Left lobe of liver (tissue), 2 donors: ENCODE measurements at places on chromosomes 4 and X. TPM values are rescaled to one million over a fixed set of nuclear protein-coding genes. Genes with fewer than 3 reads are reported as not detected.

- no peak for DNase-seq
These were observed 68.9 kb downstream of the COL25A1 start for GRCh38 chr4:109233570-109233969.

DNA sequence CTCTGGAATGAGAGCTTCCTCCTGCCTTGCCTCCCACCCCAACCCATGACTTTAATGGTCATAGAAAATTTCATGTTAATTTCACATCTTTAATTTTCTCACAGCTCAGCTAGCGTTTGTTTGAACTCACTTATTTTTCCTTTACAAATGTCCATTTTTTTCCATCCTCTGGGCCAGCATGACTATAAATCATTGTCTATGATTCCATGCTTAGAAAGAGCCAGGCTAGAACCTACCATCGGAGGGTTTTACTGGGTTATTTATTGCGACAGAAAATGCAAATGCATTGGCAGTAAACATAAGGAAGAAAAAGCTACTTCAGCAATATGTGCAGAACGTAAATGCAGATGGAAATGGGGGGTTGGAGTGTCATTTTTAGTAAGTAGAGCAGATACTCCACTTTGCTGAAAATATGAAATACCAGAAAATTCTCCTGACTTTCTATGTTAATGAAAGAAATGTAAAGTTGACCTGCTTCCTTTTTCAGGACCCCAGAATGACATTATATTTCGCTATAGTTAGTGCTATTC is 37.1 kb downstream of the LGI2 start:
- DNase-seq, result no peak

DNA sequence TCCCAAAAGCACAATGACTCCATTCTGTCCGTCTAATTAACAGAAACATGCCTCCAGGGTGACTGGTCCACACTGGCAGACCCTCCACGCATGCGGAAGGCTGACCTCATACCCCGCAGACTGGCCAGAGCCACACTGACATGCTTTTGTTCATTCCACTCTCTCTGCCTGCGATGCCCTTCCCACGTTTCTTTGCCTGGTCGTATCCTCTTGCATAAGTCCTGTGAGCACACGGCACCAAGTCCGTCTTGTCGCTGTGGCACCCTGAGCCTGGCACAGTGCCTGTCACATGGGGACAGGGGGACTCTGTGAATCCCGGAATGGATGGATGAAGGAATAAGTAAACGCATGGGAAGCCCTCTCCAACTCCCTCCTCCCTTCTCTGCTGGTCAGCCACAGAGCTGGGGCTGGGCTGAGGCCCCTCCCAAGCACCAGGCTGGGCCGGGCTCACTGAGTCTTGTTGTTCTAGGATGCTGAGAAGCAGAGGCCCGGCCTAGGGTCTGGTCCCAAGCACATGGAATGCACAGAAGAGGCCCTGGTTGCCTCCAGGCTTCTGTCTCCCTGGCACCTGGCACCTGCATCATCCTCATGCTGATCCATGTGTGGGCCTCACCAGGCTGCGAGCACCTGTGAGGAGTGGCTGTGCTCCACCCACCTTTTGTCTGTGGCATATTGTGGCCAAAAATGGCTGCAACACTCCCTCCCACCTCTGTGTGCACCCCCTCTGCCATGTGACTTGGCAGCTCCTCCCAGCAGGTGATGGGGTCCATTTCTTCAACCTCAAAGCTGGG is 38.9 kb upstream of the C4orf50 start:
- no peak for DNase-seq

DNA sequence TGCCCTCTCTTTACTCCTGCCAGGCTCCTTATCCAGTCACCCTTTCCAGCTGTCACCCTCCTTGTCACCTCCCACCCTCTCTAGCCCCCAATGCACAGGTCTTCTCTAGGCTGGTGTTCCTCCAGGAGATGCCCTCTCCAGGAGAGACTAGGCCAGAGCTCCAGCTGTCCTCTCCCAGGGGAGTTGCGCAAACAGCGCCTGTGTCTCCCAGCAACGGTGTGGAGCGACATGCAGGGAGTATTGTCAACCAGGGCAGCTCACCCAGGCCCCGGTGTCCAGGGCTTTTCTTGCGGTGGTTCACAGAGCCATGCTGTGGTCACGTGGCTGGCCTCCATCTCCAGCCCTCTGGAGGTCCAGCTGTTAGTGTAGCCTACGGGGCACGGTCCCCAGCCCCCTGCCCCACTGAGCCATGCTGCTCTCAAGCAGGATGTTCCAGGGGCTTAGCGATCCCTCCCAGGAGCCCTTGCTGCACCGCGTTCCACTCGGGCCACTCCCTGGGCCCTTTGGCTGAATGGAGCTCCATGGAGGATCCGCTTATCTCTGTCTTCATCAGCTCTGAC is 34.8 kb downstream of the CCNQ start:
- no peak for DNase-seq

Gene FAM3A
- 35.3 TPM for total RNA-seq

Gene SLC6A8
- 3.2 TPM for total RNA-seq

Gene GYPE
- not detected for total RNA-seq

- no peak for DNase-seq
These were observed 345.7 kb downstream of the ARHGAP10 start for GRCh38 chr4:148077581-148077980.

- DNase-seq, result no peak
These were observed 21.0 kb upstream of the RASGEF1B start for GRCh38 chr4:81492606-81493230.

GRCh38 chr4:151908734-151909497 is 148.1 kb upstream of the GATB start:
- DNase-seq, result no peak

Gene JADE3
- 8.5 TPM for total RNA-seq

DNA sequence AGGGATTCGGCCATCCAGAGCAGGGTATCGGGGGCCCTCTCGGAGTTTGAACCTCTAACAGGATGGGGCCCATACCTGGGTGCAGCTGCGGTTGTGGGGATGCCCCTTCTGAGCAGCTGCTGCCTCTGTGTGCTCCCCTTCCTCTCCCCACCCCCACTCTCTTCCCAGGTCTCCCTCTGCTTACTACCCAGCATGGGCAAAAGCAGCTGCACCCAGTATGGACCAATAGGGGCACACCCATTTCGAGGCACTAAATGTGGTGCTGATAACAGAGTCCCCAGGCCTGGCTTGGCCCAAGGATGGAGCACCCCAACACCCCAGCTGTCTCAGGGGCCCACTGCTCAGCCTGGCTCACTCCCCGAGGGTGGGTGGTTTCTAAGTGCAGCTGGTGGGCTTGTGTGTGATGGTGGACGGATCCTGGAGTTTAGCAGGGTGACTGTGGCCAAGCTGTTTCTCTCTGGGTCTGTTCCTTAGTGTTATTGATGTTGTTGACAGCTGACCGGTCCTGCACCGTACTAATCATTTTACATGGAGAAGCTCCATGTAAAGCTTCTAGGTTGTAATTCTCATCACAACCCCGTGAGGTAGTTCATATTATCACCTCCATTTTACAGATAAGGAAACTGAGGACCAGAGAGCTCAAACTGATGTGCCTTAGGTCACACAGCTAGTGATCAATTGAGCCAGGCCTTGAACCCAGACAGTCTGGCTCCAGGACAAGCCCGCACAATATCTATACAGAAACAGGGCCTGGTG is 13.1 kb upstream of the KIAA0232 start:
- DNase-seq, result no peak

DNA sequence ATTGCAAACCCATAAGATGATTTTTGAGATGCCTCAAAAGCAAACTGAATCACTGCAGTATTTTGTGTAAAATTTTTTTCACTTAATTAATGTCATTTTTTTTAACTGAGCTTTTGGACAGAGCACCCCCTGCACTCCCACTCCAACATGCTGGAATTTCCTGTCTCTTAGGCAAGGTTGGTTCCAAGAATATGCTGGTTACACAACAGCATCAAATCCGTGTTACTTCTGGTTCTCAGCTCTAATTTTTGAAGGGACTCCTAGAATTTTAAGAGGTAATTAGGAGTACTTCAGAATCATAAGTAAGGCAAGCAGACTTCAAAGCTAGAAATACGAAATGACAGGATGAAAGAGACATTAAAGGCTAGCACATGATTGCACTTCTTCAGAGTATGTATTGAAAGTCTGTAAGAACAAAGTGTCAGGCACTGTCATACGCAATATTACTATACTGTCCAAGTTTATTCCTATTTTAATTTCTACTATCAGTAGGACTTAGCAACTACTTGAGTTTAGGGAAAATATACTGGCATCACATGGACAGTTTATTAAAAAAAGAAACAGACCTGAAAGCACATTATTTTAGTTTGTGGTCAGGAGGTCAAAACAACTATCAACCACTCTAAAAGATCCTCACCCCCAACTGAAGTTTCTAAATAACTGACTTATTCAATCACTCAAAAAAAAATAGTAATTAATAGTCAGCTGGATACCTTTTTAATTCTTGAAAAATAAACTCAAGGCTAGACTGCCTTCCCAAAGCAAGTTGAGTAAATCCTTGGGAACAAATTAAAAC is 1.6 kb upstream of the JCHAIN start:
- DNase-seq, result no peak

- no peak for DNase-seq
These were observed 990 bp upstream of the HADH start for GRCh38 chr4:107988763-107989035.

DNA sequence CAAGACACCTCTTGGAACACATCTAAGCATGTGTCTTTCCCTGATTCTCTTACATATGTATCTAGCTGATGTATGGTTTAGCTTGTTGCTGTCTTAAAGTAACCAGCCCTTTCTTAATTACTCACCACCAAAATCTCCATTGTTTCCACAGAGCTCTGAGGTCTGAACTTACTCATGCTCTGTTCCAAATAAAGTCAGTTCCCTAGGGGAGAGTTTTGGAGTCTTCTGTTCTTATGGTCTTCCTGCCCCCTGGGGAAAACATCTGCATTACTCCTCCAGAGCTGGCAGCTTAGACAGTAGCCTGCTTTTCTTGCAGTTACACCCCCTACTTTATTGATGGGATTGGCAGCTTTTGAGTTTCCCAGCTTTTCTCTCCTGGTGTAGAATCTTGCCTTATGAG is 125.8 kb downstream of the EDA start:
- DNase-seq, result no peak

- DNase-seq, result no peak
These were observed 331.8 kb upstream of the TENM3 start for GRCh38 chr4:181911420-181911819.

DNA sequence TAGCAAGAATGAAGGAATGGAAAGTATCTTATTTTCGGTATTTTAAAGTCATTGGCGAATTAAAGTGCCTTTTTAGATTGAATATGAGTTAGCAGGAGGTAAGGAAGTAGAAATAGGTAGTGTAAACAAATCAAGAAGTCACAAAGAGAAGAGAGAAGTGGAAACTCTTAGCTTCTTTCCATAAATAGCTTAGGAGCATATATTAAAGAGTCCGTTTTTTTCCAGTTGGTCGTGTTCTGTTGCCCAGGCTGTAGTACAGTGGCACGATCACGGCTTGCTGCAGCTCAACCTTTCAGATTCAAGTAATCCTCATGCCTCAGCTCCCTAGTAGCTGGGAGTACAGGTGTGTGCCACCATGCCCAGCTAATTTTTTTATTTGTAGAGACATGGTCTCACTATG is 56.4 kb downstream of the UBE2K start:
- DNase-seq, result no peak

Gene ITIH6
- total RNA-seq, result not detected
